ENCODE measurements at places on chromosomes 5 and 9. TPM values are rescaled to one million over a fixed set of nuclear protein-coding genes. Genes with fewer than 3 reads are reported as not detected.

DNA sequence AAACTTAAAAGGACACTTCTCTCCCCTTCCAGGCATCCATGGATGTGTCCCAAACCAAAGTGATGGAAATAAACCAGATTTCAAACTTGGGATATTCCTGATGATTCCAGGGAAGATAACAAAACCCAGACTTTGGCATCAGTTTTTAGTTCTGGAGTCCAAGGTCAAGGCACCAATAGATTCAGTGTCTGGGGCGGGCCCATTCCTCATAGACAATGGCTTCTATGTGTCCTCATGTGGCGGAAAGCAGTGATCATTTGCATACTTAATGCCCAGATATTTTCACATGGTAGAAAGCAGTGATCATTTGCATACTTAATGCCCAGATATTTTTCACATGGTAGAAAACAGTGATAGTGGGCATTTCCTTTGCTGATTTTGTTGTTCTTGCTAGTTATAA is 151.4 kb upstream of the DAP start:
- no peak overlapping the region for H3K27ac ChIP-seq
- no peaks in the 10 kb centered on the region for H3K36me3 ChIP-seq
- no peak overlapping the region for H3K4me3 ChIP-seq
- no peaks in the 10 kb centered on the region for H3K27me3 ChIP-seq
- H3K4me1 ChIP-seq: no peaks in the 10 kb centered on the region

DNA sequence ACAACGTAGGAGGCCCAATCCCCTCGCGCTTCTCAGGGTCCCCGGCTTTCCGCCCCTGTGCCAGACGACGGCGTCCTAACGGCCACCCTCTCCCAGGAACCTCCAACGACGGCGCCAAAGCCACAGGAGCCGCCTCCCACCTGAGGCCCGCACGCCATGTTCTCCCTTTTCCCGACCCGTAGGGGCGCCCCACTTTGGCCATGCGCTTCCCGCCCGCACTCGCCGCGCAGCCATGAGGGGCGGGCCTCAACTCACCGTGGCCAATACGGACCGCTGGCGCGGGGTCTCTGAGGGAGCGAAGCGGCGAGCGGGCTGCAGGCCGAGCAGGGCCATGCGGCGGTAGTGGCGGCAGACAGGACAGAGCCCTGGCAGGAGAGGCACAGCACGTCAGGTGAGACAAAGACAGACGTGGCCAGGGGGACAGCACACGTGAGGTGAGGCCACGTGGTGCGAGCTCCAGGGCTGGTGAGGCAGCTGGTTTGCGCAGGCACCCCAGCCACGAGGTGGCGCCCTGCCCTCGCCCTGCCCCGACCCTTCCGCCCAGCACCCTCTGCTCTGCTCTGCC is 1005.5 kb upstream of the PTPRD start:
- no peaks in the 10 kb centered on the region for H3K4me1 ChIP-seq
- DNase-seq: no peak
- no peaks in the 10 kb centered on the region for H3K36me3 ChIP-seq
- H3K27me3 ChIP-seq: no peaks in the 10 kb centered on the region
- no peak overlapping the region for H3K27ac ChIP-seq
- no peak overlapping the region for H3K4me3 ChIP-seq

GDNF gene
- 0.17 TPM for polyA plus RNA-seq

DNA sequence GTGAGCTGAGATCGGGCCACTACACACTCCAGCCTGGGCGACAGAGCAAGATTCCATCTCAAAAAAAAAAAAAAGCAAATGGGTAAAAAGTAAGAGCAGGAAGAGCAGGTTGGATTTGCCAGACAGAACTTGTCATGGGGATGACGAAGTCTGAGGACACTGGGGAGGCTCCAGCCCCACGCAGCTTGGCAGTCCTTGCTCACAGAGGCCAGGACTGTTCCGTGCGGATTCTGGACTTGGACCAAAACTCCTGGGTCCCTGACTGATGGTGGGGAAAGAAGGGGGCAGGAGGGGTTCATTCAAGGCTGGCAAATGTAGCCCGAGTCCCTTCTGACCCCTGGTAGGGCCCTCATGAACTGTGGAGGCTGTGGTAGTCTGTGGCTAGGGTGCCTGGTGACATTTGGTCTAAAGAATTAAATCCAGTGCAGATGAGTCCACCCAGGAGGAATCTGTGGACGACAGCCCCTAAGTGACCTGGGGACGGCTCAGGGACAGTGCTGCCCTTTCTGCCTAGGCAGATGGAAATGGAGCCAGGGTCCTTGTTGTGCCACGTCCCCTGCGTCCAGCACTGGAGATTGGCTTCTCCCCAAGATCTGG is 3.1 kb downstream of the FGD3 start:
- no peaks in the 10 kb centered on the region for H3K36me3 ChIP-seq
- H3K27ac ChIP-seq: no peak overlapping the region
- no peak overlapping the region for H3K4me3 ChIP-seq
- DNase-seq: no peak
- peaks cover 35% of the 10 kb centered on the region for H3K27me3 ChIP-seq
- peaks cover 3% of the 10 kb centered on the region for H3K4me1 ChIP-seq

- no peaks in the 10 kb centered on the region for H3K27me3 ChIP-seq
- peaks cover 8% of the 10 kb centered on the region for H3K4me1 ChIP-seq
- no peak overlapping the region for H3K4me3 ChIP-seq
Observed at GRCh38 chr5:94750681-94751080, 132.2 kb downstream of the SLF1 start.

TYRP1 gene
- 10.3 TPM for polyA plus RNA-seq

GRCh38 chr5:100311806-100312205 is 223.4 kb upstream of the FAM174A start:
- H3K27me3 ChIP-seq: no peaks in the 10 kb centered on the region
- H3K27ac ChIP-seq: no peak overlapping the region
- H3K4me1 ChIP-seq: no peaks in the 10 kb centered on the region
- no peak overlapping the region for H3K4me3 ChIP-seq

PCDHA1 gene
- polyA plus RNA-seq: 0.06 TPM

C5orf52 gene
- polyA plus RNA-seq: not detected

DNA sequence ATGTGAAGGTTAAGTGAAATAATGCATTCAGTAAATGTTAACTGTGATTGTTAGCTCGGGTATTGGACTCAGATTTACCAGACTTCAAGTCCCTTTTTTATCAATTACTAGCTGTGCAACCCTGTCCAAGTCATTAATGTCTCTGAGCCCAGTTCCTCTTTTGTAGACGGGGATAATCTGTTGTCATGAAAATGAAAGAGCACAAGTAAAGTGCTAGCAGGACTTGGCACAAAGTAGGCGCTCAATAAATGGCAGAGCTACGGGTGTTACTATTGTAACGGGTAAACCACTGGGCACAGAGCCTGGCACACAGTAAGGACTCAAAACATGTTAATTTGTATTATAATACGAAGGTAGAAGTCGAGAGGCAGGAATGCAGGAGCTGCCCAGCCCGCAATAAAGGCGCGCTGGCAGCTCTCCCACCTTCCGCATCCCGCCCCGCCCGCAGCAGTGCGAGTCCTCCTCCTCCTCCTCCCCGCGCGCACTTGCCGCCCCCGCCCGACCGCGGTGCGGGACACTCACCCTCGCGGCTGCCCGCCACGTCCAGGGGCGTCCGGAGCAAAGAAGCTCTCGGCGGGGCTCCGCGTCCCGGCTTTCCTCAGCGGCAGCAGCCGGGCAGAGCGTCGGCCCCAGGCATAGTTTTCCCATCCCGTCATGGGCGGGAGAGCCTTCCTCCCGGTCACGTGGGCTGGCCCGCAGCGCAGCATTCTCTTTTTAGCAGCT is at the start of gene C1QTNF2:
Gene C1QTNF2 (minus strand): TSS at position 637 of the 723 bp plus-strand sequence. CDS start 15,615 bp downstream, outside the sequence.
- no peaks in the 10 kb centered on the region for H3K27me3 ChIP-seq
- peak; percentile 87 for DNase-seq
- peaks cover 12% of the 10 kb centered on the region for H3K4me1 ChIP-seq
- peak within 1 kb of the TSS; percentile 53 for H3K4me3 ChIP-seq

- no peaks in the 10 kb centered on the region for H3K36me3 ChIP-seq
- H3K27ac ChIP-seq: no peak overlapping the region
- no peak overlapping the region for H3K4me3 ChIP-seq
Observed at GRCh38 chr5:82922086-82922734, 155.0 kb downstream of the TMEM167A start.

GRCh38 chr9:95581900-95582299 is 65.1 kb upstream of the PTCH1 start:
- DNase-seq: no peak
- no peak overlapping the region for H3K27ac ChIP-seq
- no peaks in the 10 kb centered on the region for H3K4me1 ChIP-seq
- no peak overlapping the region for H3K4me3 ChIP-seq

- DNase-seq: no peak
- H3K27me3 ChIP-seq: no peaks in the 10 kb centered on the region
- no peak overlapping the region for H3K27ac ChIP-seq
- H3K4me1 ChIP-seq: no peaks in the 10 kb centered on the region
Observed at GRCh38 chr5:72123764-72124376, 16.6 kb downstream of the MAP1B start.

DNA sequence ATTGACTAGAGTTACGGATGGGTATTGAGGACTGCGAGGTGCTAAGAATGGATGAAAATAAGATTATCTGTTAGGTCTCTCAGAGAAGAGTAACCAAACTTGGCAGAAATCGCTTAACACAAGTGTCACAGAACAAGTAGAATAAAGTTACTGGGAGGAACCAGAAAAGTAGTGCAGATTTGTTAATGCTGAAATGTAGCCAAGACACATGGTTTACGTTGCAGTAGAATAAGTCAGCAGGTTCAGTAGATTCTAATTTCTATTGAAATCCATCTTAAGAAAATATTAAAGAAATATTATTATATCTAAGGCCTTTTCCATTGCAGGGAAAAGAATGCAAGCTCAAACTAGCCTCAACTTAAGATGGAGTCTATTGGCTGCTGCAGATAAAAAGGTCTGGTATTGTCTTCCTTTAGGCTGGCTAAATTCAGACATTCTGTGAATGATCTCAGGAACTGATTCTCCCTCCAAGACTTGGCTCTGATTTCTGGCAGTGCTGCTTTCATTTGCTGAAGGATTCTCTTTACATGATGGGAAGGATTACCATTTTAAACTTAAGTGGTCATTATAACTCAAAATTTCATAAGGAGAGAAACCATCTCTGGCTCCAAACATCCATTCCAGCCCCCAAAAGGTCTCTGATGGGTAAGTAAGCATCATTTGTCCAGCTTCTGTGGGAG is 314.9 kb downstream of the MARCHF11 start:
- H3K27ac ChIP-seq: no peak overlapping the region
- H3K4me3 ChIP-seq: no peak overlapping the region
- no peak for DNase-seq
- H3K36me3 ChIP-seq: no peaks in the 10 kb centered on the region
- H3K4me1 ChIP-seq: no peaks in the 10 kb centered on the region

DNA sequence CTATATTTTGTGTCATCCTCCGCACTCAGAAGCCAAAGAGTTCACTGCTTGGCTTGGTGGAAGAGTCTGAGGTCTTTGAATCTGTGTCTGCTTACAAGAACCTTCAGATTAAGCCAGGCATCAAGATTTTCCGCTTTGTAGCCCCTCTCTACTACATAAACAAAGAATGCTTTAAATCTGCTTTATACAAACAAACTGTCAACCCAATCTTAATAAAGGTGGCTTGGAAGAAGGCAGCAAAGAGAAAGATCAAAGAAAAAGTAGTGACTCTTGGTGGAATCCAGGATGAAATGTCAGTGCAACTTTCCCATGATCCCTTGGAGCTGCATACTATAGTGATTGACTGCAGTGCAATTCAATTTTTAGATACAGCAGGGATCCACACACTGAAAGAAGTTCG is 19.2 kb downstream of the TIGD6 start:
- no peak overlapping the region for H3K4me3 ChIP-seq
- H3K36me3 ChIP-seq: peaks cover 58% of the 10 kb centered on the region
- DNase-seq: no peak
- no peaks in the 10 kb centered on the region for H3K27me3 ChIP-seq
- no peaks in the 10 kb centered on the region for H3K4me1 ChIP-seq

DPYSL3 gene
- 69.3 TPM for polyA plus RNA-seq

- peaks cover 6% of the 10 kb centered on the region for H3K4me1 ChIP-seq
- H3K27ac ChIP-seq: peak overlapping the region; percentile 21
- peaks cover 71% of the 10 kb centered on the region for H3K27me3 ChIP-seq
- no peak overlapping the region for H3K4me3 ChIP-seq
Observed at GRCh38 chr9:14344053-14344524, 30.1 kb upstream of the NFIB start.

- H3K4me3 ChIP-seq: peak overlapping the region; percentile 92
- H3K27me3 ChIP-seq: no peaks in the 10 kb centered on the region
- peak overlapping the region; percentile 73 for H3K27ac ChIP-seq
Observed at GRCh38 chr5:139647506-139648204, 494 bp upstream of the CXXC5 start.

DNA sequence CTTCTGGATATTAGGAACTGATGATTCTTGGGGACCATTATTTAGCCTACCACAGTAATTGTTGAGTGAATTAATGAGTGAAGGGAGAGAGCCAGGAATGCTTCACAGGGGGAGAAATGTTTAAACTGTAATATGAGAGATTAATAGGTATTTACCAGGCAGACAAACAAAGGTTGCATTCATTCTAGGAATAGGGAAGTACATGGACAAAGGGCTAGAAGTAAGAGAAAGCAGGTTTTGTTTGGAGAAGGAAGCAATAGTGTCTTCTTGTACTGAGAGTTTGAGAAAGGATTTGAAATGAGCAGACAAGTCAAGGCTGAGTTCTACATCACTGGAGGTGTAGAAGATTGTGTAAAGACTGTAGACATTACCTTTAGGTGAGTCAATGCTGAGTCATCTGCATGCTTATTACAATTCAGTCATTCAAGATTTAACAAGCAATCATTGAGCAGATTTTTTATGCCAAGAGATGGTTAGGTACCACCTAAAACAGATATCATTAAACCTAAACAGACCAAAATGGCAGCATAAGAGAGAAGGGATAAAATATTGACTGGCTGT is 8.0 kb downstream of the TAF1L start:
- no peak overlapping the region for H3K4me3 ChIP-seq
- H3K27ac ChIP-seq: no peak overlapping the region
- H3K36me3 ChIP-seq: no peaks in the 10 kb centered on the region
- DNase-seq: no peak

LOX gene
- polyA plus RNA-seq: 30.8 TPM

GRCh38 chr5:157917491-157917890 is 58.5 kb upstream of the CLINT1 start:
- peak overlapping the region; percentile 60 for H3K27ac ChIP-seq
- DNase-seq: no peak
- H3K27me3 ChIP-seq: no peaks in the 10 kb centered on the region
- H3K36me3 ChIP-seq: no peaks in the 10 kb centered on the region

GRCh38 chr5:122941737-122942136 is 94.8 kb downstream of the PPIC start:
- no peaks in the 10 kb centered on the region for H3K27me3 ChIP-seq
- H3K4me1 ChIP-seq: peaks cover 15% of the 10 kb centered on the region
- no peak overlapping the region for H3K27ac ChIP-seq
- DNase-seq: no peak
- no peak overlapping the region for H3K4me3 ChIP-seq
- H3K36me3 ChIP-seq: no peaks in the 10 kb centered on the region

DNA sequence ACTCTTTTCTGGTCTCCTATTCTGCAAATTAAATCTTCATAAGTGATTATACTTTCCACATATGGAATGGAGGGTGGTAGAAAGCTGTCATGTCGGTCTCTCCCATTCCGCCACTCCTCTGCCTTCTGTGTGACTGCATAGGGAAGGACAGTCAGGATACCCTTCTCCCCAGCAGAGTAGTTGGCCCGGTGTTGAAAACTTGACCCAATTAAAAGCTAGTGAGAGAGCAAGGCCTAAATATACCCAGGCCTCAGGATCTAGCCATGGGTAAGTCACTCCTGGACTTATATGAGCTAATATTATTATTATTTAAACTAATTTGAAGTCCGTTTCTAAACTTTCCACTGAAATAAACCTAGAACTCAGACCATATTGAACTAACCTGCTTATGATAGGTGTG is 194.8 kb downstream of the TSSK1B start:
- peaks cover 5% of the 10 kb centered on the region for H3K27me3 ChIP-seq
- H3K4me3 ChIP-seq: no peak overlapping the region
- no peak overlapping the region for H3K27ac ChIP-seq
